ENCODE measurements at places on chromosomes 7 and 10.

- no peak for DNase-seq
Observed at GRCh38 chr7:91242097-91242844, 22.0 kb upstream of the FZD1 start.

- no peak for DNase-seq
Observed at GRCh38 chr10:67696679-67697078, 684 bp upstream of the CTNNA3 start.

GRCh38 chr10:78529262-78529661, 495.6 kb downstream of the RPS24 start:
- no peak for DNase-seq

GRCh38 chr10:34526186-34526585, 288.9 kb downstream of the PARD3 start:
- DNase-seq, result no peak

DNA sequence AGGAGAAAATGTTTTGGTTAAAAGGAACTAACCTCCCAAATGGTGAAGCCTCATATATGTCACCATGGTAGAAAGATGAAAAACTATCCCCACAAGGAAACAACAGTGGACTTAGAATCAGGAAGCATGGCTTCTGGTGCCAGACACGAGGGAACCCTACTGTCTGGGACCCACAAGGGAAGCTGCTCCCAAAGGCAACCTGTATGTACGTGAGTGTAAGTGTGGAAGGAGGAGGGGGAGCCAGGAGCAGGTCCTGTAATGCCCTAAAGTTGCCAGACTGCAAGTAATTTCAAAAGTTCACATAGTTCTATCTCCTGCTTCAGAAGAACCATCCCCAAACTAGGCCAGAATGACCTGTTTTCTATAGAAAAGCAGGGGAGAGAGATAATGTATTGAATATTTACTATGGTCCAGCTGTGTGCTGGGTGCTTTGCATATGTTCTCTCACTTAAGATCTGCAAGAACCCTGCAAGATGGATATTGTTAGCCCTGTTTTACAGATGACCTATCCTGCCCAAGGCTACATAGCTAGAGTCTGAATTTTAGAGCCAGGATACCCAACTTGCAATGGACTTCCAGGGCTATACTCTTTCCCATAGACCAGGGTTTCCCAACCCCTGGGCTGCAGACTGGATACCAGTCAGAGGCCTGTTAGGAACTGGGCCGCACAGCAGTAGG, 19.2 kb downstream of the DUSP5 start:
- no peak for DNase-seq

DNA sequence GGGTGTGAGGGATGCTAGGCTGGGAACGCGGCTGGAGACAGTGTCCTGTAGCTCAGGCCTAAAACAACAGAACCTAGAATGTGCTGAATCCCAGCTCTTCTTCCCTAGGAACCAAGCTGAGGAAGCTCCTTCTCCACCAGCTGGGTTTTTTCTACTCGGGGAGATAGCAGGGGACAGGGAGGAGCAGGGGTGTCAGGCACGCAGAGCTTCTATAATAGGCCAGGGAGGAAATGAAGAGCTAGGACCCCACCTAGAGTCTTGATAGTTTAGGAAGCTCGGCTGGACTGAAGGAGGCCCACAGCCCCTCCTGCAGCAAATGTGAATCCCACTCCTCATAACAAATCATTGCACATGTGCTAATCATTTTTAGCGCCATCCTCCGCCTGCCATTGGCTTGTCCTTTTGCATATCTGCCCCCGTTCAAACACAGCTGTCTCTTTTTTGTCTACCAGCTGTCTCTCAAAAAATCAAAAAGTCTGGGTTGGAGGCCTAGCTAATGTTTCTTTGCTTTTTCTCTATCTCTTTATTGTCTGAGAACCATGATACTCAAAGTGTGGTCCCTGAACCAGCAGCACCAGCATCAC, 24.1 kb upstream of the FAM180A start:
- no peak for DNase-seq

GRCh38 chr7:151762583-151763245, 114.2 kb downstream of the PRKAG2 start:
- no peak for DNase-seq

DNA sequence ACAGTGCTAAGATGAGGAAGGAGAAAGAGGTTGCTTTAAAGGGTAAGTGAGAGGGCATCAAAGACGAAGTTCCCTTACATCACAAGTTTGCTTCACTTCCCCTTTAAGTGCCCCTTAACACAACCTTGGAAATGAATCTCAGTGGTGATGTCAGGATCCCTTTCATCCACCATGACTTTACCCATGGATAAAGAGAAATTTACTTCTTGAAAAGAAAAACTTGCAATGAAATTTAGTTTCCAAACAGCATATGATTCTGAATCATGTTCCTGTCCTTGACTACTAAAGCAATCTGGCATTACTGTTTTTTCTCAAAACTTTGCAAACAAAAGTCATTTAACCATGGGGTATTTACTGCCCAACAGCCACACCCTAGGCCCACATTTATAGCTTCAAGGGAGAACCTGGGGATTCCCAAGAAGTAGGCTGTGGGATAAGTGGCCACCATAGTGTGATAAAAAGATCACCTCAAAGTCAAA, 135.9 kb downstream of the ITGB8 start:
- no peak for DNase-seq

DNA sequence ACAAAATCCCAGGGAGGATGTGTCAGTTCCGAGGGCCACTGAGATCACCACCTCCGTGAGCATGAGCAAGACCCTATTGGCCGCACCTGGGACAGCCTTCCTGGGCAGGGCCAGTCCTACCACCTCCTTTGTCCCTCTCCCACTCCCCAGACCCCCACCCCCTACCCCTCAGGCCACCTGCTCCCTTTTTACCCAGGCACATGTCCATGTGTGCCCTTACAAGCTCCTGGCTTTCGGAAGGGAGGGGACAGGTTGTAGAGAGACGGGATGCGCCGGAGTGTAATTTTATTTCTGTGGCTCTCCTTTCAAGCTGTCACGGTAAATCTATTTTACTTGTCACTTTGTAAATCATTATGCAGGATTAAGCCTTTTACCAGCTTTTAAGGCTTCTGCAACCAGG, 20.9 kb downstream of the ZMIZ1 start:
- no peak for DNase-seq

DNA sequence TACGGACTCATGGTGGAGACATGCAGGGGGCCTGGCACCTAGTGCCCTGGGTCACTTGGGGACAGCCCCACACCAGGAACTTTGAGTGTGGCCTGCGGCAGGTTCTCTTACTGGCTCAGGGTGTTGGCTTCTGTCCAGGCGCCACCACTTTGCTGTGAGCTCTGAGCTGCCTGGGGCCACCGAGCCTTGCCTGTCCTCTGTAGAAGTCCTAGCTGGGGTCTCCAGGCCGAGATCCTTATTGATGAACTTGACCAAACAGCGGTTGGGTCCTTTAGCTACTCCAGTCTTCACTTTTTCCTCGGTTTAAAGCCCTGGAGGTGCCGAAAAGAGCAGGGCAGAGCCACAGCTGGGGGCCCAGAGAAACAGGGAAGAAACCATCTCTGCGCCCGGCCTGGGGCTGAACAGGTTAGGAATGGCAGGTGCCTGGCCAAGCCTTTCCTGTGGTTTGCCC, 41.3 kb downstream of the ZNF467 start:
- DNase-seq, result no peak

- no peak for DNase-seq
Observed at GRCh38 chr10:62732841-62733653, 71.5 kb upstream of the ADO start.

DNA sequence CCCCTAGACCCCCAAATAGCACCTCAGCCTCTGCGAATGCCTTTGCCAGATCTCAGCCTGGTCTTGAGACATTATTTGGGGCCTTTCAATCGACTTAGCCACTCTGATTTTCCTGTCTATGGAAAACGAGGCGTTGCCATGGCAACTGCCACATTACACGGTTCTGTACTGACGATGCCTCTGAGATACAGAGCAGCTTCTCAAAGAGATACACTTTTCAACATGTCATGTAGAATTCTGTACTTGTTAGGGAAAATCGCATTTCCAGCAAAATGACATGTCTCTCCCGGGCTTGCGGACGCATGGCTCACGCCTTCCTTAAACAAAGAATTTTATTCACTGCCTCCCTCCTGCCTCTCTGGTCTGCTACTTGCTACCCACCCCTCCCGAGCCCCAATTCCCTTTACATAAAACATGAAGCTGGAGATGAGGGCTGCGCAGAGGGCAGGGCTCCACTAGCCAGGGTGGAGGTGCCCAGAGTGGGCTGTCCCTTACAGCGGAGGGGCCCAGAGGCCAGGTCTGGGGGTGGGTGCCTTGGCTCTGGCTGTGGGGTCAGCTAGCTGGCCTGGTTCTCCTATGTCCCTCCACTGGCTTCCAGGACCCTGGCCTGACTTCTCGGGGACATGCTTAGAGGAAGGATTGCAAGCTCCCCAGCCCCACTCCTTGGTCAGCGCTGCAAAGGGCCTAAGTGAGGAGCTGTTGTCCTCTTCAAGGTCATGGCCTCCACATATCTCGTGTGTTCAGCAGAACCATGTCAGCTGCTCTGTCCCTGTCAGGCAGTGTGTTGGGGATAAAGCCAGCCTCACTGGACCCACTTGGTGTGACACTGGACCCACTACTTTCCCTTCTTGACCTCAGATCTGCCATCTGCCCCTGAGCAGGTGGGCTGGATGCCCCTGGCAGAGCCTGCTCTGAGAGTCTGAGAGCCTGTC, 342.5 kb downstream of the RPS24 start:
- DNase-seq, result no peak

DNA sequence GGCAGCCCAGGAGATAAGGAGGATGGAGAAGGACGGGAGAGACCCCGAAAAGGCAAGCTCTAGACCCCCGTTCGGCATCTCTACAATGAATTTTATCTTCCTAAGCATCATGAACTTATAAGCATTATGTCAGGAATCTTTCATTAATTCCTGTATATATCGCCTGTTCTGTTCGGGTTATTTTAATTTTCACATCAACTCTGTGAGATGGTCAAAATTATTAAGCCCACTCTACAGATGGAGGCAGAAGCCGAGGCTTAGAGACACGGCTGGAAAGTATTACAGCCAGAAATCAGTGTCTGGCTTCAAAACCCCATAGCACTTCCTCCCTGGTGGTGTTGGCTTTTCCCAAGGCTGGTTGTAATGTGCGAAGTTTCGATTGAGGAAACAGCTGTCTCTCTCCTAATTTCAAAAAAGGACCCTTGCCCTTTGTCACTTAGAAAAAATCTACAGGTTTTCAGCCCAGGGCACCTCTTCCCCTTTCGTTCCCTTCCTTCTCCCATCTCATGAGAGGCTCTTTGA, 1.5 kb upstream of the GRM8 start:
- no peak for DNase-seq

GRCh38 chr7:2621061-2621828, 10.5 kb upstream of the TTYH3 start:
- no peak for DNase-seq

DNA sequence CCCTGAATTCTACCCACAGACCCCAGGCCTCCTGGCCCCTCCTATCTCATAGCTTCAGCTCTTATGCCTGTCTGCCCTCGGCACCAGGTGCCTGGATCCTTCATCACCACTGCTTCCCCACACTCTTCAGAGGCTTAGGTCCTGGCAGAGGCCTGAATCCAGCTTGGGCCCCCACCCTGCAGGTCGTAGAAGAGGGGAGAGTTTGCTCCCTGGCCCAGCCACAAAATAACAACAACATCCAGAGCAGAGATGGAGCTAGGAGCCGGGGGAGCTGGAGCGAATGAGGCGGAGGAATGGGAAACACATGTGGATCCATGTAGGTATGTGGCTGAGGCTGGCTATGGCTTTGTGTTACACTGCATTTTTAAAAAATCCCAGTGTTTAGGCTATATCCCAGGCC, 7.8 kb upstream of the OPN4 start:
- DNase-seq, result no peak

GRCh38 chr10:17010363-17011145, 119.1 kb downstream of the CUBN start:
- no peak for DNase-seq

- no peak for DNase-seq
Observed at GRCh38 chr7:118202061-118202460, 18.1 kb downstream of the LSM8 start.

DNA sequence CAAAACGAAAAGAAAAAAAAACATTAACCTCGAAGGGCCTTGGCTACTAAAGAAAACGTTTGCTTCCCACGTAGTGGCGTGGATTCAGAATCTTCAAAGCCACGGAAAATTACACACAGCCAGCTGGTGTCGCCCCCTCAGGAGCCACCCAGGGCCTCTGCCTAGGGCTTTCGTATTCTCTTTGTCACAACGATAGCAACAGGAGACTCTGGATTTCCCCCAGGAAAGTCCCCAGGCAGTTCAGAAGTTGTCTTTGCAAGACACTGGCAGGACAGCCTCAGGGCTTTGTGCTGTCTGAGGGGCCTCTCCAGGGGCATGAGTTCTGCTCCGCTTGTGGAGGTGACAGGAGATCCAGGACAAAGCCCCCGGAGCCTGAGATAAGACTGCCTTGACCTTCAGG, 150.2 kb upstream of the INSYN2A start:
- no peak for DNase-seq
